ENCODE measurements at places on chromosomes 6 and 20. TPM values are rescaled to one million over a fixed set of nuclear protein-coding genes. Genes with fewer than 3 reads are reported as not detected.

MUCL3 gene
- total RNA-seq, result not detected

CST4 gene
- not detected for total RNA-seq

GABRR2 gene
- total RNA-seq, result 3.6 TPM

- H3K4me1 ChIP-seq, result no peaks in the 10 kb centered on the region
- no peak for DNase-seq
- peaks cover 3% of the 10 kb centered on the region for H3K36me3 ChIP-seq
- no peaks in the 10 kb centered on the region for H3K27me3 ChIP-seq
- no peak overlapping the region for H3K27ac ChIP-seq
Observed at GRCh38 chr20:1163105-1163504, 21.7 kb downstream of the TMEM74B start.

DNA sequence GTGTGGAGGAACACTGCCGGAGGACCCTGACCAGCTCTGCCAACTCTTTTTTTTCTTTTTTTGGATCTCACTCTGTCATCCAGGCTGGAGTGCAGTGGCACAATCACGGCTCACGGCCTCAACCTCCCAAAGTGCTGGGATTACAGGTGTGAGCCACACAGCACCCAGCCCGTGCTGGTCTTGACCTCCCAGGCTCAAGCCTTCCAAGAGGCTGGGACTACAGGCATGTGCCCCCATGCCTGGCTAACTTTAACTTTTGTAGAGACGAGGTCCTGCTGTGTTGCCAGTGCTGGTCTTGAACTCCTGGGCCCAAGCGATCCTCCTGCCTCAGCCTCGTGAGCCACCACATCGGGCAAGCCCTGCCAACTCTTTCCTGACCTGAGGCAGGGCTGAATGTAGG, 11.2 kb downstream of the GCNT2 start:
- peak overlapping the region; percentile 50 for H3K4me3 ChIP-seq
- peaks cover 11% of the 10 kb centered on the region for H3K4me1 ChIP-seq
- no peak overlapping the region for H3K27ac ChIP-seq
- H3K36me3 ChIP-seq, result no peaks in the 10 kb centered on the region
- no peak for DNase-seq
